Ammon's horn (tissue), 1 donor: ENCODE measurements at places on chromosomes 6 and 20.

- DNase-seq: peak; percentile 65
These were observed 3.4 kb downstream of the LY86 start for GRCh38 chr6:6591778-6592465.

GRCh38 chr20:19760371-19760721, 2.3 kb downstream of the RIN2 start:
- DNase-seq: no peak

DNA sequence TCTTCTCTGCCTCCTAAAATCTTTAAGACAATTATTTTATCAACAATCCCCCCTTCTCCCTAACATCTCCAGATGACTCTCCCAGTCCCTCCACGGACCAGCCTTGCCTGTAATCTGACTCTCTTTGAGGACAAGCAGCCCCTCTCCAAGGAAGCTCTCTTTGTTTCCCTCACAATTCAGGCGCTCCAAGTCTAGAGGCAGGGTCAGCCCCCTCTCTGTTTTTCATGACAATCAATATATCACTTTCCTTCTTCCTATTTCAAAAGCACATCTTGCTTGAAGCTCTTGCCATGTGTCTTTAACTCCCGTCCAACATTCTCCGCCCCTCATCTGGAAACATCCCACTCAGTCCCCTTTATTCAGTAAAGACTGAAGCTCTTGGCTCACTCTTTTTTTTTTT, 393.4 kb upstream of the SULF2 start:
- DNase-seq: no peak

GRCh38 chr6:107217248-107217647, 101.9 kb upstream of the BEND3 start:
- no peak for DNase-seq

- DNase-seq: no peak
These were observed 247.8 kb downstream of the BMP2 start for GRCh38 chr20:7015257-7015656.

- no peak for DNase-seq
These were observed 22.2 kb downstream of the FAM110A start for GRCh38 chr20:855466-856360.

- DNase-seq: no peak
These were observed 161.2 kb downstream of the GRM4 start for GRCh38 chr6:33984466-33985312.
